ENCODE measurements at places on chromosomes 11 and 22.

DNA sequence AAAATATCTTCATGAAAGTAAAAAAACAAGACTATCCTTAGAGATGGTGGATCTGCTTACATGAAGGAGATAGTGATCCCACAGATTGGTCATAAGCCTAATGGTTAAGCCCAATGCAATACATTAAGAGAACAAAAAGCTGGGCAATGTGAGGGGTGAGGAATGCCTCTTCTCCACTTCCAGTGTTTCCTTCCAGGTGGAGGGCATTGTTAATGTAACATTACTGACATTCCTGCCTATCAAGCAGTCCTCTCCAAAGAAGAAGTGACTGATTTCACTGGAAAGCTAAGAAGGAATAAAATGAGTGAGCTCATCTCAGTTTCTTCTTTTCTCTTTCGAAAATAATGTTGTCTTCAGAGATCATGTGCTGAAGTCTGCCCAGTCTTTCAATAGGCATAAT lies 207.8 kb downstream of the RAB38 start:
- no peak for DNase-seq

DNA sequence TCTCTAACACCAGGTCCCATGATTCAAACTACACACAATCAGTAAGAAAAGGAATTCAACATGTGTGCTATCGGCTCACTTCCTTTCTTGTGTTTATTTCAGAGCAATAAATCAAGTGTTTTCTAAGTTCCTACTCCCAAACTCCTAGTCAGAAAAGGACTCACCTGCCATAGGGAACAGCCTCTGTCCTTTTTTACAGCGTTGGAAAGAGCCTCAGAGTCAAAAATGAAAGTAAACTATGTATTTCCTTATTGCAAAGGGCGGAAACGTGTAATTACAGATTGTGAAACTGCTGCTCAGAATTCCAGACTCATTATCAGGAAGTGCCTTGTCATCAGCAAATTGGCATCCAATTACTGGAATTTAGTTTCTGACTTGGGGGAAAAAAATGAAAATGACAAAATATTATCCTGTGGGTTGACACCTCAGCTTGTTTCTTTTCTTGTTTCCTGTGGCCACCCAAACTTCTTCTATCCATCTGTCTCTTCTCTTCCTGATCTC lies at the start of gene CASP4:
CASP4 (minus strand) TSS at position 220 of the 501 bp plus-strand sequence; CDS start at position 171, 49 bp downstream.
- no peak for DNase-seq

DNA sequence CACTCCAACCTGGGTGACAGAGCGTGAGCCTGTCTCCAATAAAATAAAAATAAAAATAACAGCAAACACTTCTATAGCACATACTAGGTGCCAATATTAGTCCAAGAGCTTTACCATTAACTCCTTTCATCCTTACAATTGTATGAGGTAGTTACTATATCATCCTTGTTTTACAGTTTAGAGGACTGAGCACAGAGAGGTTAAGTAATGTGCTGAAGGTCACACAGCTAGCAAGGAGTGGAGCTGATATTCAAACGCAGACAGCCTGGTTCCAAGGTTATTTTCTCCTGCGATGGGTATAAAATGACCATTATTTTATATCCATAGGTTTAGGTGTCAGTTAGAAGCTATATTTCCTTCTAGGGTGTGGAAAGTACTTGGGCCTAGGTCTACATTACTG lies 80.7 kb upstream of the LMO1 start:
- no peak for DNase-seq

DNA sequence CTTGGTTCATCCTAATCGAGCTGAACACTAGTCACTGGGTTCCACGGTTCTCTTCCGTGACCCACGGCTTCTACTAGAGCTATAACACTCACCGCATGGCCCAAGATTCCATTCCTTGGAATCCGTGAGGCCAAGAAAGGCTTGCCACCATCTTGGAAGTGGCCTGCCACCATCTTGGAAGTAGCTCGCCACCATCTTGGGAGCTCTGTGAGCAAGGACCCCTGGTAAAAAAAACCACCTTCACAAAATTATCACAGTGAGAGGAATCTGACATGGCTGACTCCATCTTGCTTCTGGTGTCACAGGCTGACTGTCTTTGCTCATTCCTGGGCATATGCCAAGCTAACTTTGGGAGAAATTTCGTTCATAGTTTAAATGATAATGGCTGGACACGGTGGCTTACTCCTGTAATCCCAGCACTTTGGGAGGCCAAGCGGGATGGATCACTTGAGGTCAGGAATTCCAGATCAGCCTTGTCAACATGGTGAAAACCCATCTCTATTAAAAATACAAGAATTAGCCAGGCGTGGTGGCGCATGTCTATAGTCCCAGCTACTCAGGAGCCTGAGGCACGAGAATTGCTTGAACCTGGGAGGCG lies 18.9 kb upstream of the KCTD14 start:
- DNase-seq = no peak

GRCh38 chr11:27191639-27192038 lies 151.0 kb downstream of the BBOX1 start:
- DNase-seq = no peak

DNA sequence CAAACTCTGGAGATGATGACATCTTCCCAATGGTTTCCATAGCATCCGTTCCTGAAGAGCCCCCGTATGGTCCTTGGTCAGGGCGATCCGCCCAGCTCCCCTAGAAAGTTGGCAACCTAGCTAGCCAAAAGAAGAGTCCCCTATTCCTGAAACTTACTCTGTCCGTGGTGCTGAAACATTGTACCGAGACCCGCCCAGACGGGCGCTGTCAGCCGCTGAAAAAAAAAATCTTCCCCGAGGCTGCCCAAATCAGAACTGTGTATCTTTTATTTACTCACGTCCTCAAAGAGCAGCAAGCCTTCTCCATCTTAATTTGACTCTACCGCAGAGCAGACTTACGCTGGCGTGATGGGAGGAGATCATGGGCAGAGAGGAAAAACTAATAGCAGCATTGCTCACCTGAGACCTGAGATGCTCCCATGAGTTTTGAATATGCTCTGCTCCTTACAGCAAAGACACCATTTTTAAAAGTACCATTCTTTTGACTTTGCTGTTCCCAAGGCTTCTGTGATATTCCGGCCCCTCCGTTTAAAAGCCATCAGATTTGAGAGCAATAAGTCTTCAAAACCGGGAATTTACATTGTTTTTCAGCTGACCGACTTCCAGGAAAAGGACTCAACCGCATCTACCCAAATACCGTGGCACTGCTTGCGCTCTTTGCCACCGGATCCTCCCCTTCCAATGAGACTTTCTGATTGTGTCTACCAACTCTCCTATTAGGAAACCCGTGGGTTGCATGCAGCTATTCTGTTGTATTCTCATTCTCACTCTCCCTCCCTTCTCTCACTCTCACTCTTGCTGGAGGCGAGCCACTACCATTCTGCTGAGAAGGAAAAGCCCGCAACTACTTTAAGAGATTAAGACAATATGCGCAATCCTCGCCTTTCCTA lies at the start of gene SLC17A6:
SLC17A6 (plus strand) TSS at position 786 of the 890 bp plus-strand sequence. CDS start 153 bp downstream, outside the sequence.
- DNase-seq = no peak

- DNase-seq = no peak
Measured at GRCh38 chr11:128518493-128519207, 68.7 kb downstream of the ETS1 start.

DNA sequence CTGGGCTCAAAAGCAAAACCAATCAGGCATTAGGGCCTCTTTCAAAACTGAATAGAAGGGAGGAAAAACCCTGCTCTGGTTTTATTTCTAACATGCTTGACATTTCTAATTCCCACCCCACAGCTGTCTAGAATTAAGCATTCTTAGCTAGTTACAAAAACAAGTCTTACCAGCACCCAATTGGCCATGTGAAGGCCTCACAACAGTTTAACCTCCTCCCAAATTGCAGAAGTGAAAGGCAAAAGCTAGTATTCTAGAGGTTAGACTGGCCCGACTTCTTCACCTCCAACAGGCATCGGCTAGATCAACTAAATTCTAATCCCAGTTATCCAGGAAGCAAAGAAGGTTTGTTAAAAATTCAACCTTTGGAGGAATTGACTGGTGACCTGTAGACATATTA lies 6.5 kb downstream of the SF1 start:
- no peak for DNase-seq

- DNase-seq = no peak
Measured at GRCh38 chr11:113270080-113270479, 44.3 kb upstream of the TTC12 start.

GRCh38 chr11:5922749-5923426 lies 19.2 kb upstream of the OR56A3 start:
- no peak for DNase-seq

DNA sequence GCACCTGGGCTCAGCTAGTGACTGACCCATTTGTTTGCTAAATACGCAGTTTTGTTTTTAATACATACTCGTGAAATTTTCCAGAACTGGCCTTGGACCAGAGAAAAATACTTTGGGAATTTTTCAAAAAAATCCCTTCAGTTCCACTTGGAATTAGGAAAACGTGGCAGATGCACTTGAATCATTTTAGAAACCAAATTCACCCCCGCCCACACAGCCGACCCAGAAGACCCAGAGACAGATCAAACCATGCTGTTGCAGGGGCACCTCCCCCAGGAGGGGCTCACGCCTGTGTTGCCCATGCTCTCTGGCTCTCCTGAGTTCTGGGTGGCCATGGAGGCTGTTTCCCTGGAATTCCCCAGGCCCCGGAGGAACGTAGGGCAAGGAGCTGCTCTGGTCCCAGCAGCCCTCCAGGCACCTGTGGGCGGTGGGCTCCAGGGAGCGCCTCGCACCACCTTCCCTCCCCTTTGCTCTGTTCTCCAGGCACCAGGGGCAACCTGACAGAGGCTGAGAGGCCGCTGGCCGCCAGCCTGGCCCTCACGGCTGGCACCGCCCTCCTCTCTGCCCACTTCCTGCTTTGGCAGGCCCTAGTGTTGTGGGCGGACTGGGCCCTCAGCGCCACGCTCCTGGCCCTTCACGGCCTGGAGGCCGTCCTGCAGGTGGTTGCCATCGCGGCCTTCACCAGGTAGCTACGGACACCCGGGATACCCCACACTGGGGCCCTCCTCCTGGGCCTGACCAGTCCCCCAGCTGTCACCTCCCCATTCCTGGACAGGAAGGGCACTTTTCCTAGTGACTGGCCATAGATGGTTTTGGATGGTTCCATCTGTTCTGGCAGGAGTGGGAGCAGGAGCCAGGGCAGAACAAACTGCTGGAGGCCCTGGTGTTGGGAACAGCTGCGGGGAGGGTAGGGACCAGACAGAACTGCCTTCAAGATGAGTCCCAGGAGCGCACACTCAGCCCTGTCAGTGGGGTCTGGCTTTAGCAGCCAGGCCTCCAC lies 3.3 kb upstream of the EPS8L2 start:
- DNase-seq = no peak
